ENCODE measurements at places on chromosomes 7 and 10.
A peak's percentile ranks its signal among the peaks of the same experiment; 100 is the strongest.

DNA sequence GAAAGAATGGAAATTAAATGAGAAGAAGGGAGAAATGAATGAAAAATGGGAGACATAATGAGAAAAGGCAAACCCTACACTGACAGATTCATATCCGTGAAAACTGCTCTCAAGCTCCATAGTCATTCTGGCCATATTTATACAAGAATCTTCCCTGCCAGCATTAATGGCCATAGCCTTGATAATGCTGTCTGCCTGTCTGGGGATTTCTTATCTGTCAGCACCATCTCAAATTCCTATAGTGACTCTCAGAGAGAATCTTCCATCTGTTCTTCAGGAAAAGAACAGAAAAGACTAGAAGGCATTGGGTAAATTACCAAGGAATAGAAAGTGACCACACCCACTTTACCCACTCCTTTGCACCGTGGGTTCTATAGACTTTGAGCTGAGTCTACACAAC, 295.9 kb downstream of the PLXNA4 start:
- no peak for DNase-seq

GRCh38 chr10:131444862-131445461, 133.4 kb upstream of the TCERG1L start:
- DNase-seq: no peak

DNA sequence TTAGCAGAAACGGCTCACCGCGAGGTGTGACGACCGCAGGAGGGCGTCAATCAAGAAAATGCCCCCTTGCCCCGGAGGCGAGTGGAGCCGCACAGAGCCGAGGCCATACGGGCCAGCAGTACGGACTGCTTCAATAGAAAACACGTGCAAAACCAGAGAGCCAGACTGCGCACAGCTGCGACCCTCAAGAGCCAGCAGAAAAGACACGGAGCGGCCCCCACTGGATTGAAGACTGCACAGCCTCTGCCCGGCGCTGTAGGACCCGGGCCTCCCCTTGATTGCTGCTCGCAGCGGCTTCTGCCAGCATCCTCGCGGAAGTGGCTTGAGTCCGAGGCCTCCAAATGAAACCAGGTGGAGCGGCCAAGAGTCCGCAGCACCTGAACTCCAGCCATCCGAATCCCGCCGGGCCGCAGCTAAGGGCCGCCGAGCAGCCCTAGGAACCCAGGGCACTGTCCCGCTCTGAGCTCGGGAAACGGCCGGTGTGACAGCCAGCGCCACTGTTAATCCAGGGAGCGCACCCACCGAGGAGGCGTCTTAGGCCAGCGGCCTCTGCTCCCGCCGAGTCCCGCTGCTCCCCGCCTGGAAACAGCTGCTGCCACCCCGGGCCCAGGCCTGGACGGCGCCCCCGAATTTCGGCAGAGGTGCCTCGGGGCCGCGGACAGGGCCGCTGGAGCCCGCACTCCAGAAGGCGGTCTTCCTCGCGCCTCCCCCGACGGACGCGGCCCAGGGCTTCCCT, 660 bp upstream of the HHEX start:
- DNase-seq: peak; percentile 74

GRCh38 chr7:90771281-90771680, 175.2 kb downstream of the CDK14 start:
- no peak for DNase-seq

- DNase-seq: no peak
Observed at GRCh38 chr7:33813331-33813730, 92.0 kb upstream of the BMPER start.

GRCh38 chr10:110919349-110919931, at the start of gene SHOC2:
Gene SHOC2, plus strand, starts transcription at chr10:110919604. Its CDS starts 44,755 bp downstream, at chr10:110964359.
- DNase-seq: peak; percentile 100

DNA sequence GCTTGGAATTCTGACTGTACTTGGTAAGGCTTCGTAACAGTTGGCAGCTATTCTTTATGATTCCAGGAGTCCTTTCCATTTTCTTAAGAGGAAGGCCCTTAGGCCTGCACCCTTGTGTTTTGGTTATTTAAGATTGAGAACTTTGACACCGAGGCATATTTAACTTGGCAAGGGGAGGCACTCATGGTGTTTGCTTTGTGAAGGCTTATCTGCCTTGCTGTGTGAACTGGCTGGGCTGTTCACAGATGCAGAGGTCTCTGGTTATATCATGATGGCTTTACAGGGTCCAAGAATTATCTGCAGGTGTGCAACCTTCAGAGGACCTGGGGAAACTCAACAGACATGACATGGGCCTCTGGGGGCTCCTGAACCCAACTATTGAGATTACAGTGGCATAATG, 833 bp upstream of the PNLIPRP1 start:
- DNase-seq: no peak

DNA sequence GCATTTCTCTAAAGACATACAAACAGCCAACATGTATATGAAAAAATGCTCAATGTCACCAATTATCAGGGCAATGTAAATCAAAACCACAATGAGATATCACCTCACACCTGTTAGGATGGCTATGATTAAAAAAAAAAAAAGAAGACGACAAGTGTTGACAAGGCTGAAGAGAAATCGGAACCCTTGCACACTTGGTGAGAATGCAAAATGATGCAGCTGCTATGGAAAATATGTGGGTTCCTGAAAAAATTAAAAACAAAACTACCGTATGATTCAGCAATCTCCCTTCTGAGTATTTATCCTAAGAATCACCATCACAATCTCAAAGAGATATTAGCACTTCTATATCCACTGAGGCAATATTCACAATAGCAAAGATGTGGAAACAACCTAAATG, 11.3 kb downstream of the LMBR1 start:
- DNase-seq: no peak

DNA sequence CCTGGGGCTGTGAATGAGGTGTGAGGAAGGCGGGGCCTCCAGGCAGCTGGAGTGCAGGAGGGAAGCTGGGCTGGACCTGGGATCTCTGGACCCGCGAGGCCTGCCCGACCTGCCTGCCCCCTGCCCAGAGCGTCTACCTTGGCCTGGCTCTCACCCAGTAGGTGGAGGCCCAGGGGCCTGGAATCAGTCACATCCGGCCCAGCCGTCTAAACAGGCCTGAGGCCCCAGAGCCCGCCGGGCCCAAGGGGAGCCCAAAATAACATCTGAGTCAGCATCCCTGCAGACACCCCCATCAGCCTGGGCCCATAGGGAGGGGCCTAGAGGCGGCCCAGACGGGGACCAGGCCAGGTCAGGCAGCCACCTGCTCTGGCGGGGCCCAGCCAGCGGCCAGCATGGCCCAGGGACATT, 15.1 kb upstream of the ELN start:
- DNase-seq: no peak

- DNase-seq: no peak
Observed at GRCh38 chr10:84549368-84550165, 221.2 kb downstream of the CCSER2 start.

- peak; percentile 55 for DNase-seq
Observed at GRCh38 chr10:822661-823367, 108.7 kb downstream of the LARP4B start.

- DNase-seq: no peak
Observed at GRCh38 chr10:68633816-68634466, 73.8 kb downstream of the TET1 start.
